Fibroblast of upper back skin (primary cell): ENCODE measurements at places on chromosomes 7 and 10.

GRCh38 chr7:96655956-96656355 is 53.7 kb downstream of the SEM1 start:
- DNase-seq, result no peak

GRCh38 chr10:10847387-10847786 is 170.3 kb upstream of the CELF2 start:
- no peak for DNase-seq

GRCh38 chr10:86678999-86679792 is 10.9 kb downstream of the LDB3 start:
- DNase-seq, result no peak

GRCh38 chr10:70551971-70552422 is 50.5 kb downstream of the PRF1 start:
- peak; percentile 95 for DNase-seq

DNA sequence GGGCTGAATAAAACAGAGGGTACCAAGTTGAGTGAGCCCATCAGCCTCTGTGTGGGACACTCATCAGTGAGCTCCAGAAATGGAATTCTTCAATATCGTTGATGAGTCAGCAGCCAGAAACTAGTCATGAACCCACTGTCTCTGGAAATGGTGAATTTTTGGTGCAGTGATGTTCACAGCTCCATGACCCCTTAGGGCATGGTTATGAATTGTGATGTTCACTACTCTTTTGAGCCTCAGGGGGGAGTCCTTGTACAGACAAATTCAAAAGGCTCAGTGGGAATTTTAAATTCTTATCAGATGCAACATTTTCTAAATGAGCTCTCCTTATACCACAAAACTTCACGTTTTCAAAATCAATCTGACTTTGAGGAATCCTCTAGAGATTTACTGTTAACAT is 335.7 kb downstream of the PHTF2 start:
- DNase-seq, result peak; percentile 86

GRCh38 chr10:131072651-131073468 is 238.7 kb downstream of the TCERG1L start:
- DNase-seq, result no peak

DNA sequence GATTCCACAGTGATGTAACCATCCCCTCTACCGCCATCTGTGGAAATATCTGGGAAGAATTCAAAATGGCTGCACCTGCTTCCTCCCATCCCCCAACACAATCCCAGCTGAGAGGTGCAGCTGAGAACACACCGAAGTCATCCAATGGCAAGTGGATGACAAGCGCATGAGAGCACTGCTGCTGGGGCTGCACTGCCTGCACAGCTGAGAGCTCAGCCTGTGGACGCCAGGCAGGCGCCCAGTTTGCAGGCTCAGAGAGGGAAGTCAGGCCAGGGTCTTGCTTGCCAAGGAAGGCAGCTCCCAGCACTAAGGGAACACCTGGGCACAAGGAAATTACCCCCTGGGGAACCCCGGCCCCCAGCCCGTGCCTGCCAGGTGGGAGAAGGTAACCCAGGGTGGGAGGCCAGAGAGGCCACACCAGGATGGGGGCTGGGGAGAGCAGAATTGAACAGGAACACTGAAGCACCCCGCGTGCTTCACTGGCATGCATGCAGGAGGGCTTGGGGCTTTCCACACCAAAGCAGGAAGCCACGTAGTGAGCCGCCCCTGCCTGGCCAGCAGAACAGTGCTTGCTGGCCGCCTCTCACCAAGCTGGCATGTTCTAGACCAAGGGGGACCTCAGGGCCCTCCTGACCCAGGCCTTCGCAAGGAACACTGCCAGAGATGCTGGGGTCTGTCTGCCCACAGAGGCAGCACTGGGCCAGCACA is 46.2 kb downstream of the FAM53B start:
- no peak for DNase-seq

- no peak for DNase-seq
These were observed 417.8 kb upstream of the LRRN3 start for GRCh38 chr7:110673148-110673547.

GRCh38 chr10:98892523-98892922 is 343.1 kb downstream of the HPSE2 start:
- no peak for DNase-seq

DNA sequence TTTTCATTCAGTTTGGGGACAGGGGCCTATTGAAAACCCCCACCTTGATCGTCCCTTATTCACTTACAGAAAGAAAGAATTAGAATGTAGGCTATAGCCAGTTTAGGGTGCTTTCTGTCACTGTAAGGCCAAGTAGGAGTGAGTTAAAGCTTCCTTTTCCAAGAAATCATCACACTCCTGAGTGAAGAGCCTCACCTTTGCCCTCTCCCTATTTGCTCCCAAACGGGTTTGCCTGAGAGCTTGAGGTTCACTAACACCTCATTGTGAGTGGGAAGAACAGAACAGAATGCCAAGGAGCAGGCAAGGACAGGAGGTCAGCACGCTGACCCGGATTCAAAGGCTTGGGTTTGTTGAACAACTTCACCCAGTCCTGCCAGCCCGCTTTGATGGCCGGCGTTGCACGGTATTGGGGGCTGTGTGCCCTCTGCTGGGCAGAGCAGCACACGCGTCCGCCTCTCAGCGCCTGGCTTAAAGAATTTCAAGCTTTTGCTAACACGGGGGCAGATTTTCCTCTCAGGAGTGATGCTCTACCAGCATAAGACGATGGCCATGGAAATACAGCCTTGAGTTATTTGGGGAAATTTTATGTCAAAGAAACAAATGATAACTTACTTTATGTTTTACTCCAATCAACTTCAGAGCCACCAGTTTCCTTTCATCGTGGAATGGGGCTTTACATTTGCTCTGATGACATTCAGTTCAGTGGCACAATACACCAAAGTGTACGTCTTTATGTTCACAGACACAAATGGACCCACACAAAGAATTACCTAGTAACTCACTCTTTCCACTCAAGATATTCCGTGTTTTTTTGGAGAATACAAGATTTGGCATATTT is 470.0 kb downstream of the SUGCT start:
- DNase-seq, result peak; percentile 50

DNA sequence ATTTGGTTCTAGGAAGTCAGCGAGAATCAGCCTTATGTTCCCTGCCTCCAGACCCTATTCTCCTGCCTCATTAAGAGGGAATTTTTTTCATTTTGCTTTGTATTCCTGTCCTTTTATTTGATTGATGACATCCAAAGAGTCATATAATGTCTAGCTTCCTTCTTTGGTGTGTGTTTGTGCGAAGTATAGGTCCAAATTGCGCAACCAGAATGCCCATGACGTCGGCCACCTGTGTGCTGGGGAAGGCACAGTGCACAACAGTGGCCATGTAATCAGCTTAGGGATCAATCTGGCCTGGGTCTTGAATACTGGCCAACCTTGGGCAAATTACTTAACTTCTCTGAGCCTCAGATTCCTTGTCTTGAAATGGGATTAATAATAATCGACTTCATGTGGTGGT is 206.2 kb downstream of the VTI1A start:
- no peak for DNase-seq

DNA sequence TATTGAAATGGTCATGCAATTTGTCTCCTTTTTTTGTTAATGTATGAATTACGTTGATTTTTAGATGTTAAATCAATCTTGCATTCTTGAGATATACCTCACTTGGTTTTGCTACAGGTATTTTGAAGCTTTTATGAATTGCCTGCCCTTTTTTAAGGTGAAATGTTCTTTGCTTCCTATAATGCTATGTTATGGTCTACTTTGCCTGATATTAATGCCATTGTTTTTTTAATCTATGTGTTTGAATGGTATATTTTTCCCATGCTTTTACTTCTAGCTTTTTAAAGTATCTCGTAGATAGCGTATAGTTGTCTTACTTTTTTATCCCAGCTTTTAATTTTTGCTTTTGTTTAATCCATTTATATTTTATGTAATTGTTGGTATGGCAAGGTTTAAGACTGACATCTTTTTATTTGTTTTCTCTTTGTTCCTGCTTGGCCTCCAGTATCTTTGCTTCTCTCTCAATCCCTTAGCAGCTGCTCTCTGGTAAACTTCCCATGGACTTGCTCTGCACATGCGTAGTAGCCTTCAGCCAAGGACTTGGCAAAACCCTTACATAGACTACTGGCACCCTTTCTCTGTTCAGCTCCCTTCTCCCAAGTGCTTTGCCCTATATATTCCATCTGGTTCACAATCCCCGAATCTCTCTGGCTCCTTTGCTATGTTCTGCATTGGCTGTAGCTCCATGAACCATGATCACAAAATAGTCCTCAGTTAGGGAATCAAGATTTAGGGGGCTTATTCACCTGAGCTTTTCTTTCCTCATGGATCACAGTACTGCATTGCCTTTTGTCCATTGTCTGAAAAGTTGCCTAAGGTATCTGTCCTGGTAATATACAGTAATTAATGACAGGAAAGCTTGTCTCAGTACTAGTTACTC is 8.4 kb downstream of the TRIM24 start:
- no peak for DNase-seq
